ENCODE measurements at places on chromosomes 5 and 9.

GRCh38 chr9:82295181-82295580 lies 306.6 kb downstream of the SPATA31D1 start:
- no peak for DNase-seq

GRCh38 chr5:179228341-179229121 lies 116.7 kb downstream of the ADAMTS2 start:
- DNase-seq = no peak

DNA sequence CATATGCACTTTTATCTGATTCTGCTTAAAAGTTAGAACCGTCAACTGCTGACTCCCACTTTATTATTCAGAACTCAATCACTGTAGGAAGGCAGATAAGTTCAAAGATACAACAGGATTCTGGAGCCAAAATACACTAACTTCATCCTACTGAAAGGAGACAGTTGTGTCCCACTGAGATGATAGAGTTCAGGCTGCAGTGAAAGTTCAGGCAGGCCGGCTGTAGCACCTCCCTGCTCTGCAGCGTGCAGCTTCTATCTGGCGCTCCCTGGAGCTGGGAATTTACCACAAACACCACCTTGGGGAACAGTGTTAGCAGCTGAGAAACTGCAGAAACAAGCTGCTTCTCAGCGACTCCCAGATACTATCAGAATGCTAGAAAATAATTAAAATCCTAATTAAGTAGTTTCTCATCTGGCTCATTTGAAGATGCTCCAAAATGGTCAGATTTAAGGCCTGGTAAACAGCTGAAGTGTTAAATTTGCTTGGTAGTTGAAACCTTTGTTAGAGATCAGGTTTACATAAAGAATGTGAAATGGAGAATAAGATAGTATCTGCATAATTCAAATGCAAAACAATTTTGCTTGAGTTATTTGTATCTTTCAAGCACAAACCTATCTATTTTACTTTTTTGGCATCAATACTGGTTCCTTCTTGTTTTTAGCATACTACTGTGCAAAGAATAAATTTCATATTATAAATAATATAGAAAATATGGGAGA lies 52.3 kb upstream of the CNTLN start:
- DNase-seq = no peak

DNA sequence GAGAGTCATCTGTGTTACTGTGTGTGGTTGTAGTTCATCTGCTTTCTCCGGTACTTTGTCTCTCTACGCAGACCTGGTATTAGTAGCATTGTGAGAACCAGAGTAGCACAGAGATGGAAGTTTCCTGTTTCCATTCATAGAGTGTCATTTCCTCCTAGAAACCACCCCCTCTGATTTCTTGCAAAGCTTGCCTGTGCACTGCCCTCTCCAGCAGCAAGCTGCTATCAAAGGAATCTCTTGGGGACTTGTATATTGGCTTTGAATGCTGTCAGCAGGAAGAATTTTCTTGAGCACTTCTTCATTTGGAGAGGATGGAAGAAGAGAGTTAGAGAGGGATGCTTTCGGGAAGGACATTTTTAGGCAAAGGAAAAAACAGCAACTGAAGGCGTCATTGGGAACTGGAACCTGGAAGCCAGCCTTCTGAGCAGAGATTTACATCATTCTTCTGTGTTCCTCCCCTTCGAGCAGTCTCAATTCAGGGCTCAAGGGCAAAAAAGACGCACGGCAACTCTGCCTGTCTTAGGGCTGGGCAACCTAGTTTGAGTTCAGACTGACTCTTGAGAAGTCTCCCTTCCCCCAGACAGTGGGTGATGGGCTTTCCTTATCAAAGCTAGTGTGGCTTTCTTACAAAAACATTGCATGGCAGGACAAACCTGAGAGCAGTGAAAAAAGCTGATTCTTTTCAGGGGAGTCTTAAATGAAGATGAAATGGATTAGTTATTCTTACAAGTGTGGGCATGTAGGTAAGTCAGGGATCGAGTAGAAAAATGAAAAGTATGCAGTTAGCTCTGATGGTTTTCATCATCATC lies 226.3 kb downstream of the AOPEP start:
- DNase-seq = no peak

- no peak for DNase-seq
Measured at GRCh38 chr5:138947780-138948179, 72.6 kb upstream of the LRRTM2 start.

DNA sequence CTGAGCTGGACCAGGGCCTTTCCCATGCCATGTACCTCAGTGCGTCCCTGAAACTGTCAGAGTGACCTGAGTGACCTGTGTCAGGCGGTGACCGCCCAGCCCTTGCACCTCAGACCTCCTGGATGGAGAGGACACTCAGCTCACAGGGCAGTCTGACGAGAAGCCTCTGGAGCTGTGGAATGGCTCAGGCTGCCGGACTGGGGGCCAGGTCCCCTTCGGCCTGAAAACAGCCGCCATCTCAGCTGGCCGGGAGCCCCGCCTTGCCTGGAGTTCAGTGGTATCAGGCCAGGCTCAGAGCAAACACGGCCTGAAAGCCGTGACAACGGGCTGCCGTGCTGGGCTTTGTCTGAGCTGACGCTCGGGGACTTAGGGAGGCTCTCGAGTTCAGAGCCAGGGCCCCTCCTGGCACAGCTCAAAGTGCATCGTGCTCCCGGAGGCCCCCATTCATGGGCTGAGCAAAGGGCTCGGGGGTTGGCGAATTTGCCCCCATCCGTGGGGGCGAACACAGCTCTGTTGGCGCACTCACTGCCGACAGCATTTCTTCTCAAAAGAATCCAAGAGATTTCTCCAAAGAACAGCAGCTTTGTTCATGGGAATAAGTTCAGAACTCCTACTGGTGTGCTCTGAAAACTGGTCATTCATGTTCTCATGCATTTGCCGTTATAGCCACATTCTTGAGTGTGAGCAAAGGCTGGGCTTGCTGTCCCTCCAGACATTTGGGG lies 8.4 kb upstream of the SLC9A3 start:
- DNase-seq = no peak

Data from AG09309 (cell line).